ENCODE measurements at places on chromosomes 5 and 9.

DNA sequence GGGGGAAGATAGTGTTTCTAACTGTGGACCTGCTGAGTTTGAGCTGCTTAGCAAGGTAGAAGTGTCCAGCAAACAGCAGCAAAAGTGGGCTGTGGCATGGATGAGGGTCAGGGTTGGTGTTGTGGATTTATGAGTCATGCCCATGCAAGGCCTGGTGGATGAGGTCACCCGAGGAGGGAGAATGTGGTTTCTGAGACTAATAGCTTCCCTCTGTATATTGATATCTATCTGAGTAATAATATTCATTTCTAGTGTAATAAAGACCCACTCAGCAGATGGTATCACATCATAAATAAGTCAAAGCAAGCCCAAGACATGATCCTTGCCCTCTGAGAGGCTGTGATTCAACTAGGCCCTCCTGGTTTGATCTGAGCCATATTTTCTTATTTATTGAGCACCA lies 597.8 kb upstream of the CLINT1 start:
- DNase-seq = no peak

DNA sequence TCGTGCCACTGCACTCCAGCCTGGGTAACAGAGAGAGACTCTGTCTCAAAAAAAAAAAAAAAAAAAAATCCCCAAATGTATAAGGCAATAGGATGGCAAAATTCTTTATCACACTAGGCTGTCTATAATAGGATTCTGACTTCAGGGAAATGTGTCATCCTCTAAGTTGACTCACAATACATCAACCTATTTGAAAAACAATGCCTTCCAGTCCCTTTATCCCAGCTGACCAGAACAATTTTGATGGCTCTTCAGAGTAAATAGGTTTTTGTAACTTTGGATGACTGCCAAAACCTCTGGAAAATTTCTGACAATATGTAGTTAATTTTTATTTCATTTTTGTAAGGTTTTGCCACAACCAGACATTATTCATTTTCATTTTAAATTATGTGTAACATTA lies 184.1 kb downstream of the CCDC192 start:
- no peak for DNase-seq

DNA sequence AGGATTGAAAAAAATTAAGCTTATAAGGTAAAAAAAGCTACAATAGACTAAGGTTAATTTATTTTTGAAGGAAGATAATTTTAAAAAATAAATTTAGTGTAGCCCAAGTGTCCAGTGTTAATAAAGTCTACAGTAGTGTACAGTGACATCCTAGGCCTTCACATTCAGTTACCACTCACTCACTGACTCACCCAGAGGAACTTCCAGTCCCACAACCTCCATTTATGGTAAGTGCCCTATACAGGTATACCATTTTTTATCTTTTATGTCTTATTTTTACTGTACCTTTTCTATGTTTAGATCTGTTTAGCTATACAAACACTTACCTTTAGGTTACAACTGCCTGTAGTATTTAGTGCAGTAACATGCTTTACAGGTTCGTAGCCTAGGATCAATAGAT lies 79.8 kb upstream of the ZNF462 start:
- DNase-seq = no peak

DNA sequence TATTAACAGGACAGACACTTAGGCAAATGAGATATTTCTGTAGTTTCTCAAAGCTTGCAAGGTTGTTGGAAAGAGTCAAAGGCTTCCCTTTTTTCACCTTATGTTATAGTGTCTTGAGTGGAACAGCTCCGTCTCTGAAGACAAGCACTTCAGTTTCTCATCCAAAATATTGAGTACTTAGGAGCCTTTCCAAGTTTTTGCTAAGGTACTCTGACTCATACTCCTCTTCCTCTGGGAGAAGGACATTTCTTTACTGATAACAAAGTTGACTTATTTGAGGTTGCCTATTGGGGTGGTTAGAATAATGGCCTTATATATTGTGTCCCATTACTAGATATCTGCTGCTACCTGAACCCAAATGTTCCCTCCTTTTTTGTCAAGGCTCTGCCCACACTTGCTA lies 869.6 kb downstream of the MAT2B start:
- DNase-seq = no peak

DNA sequence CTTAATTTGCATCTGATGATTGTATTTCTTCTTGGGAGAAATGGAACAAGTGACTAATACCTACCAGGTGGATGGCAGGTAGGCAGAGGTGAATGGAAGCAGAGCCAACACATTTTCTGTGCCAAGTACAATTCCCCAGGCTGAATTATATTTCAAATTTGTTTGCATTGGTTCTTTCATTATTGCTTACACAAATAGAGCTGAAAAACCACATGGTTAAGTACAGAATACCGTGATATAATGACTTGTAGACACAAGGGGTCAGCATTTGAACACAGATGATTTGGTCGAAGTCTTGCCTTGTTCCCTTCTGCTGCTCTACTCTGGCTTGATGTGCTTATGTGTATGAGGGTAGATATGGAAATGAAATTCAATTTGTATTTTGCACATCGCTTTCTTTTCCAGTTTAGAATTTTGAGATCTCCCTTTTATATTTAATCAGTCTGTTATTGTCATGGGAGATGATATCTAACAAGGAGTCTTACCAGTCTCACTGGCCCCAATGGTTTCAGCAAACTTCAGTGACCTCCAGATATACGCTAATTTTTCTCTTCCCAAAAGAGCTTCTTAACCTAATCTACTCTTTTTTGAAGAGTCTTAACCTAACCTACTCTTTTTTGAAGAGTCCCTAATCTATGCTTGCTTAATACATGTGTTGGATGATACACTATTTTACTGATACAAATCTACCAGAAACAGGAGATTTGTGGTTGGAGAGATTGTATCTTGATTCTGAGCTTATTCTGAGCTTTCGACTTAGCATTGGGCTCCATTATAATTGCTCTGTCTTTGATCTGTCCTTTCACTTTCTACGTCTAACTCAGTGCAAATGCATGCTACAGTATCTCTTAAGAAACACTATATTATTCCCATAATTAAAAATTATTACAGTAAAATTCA lies 88.1 kb downstream of the PCSK1 start:
- DNase-seq = no peak

DNA sequence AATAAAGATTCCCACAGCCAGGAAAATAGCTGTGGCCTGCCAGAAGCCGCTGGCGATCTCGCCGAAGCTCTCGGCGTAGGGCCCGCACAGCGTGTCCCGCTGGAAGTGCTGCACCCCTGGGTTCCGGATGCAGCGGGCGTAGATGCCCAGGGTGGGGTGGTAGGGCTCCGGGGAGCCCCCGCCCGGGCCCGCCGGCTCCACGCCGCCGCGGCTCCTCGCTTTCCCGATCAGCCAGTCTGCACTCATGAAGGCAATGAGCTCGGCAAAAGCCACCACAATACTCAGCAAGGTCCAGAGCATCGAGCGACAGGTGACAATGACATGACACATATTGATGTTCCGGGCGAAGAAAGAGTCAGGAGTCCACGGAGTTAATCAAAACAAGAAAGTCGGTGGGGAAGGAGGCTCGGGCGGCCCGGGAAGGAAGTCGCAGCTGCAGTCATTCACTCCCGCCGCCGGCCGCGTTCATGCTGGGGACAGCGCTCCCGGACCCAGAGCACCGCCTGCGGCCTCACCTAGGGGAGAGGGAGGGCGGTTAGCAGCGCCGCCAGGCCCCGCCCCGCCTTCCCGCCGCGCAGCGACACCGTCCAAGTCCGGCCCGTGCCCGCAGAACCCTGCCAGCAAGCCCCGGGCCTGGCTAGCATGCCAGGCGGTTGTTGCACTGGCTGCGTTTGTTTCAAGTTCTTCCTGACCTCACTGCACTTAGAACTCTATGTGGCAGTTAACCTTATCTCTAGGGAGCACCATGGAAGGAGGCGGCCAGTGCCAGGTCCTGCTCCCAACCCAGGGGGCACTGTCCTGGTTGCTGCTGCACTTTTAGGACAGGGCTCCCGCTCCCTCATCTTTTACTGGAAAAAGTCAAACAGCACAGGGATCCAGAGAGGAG lies 138.4 kb downstream of the LHFPL2 start:
- DNase-seq = peak; percentile 8

DNA sequence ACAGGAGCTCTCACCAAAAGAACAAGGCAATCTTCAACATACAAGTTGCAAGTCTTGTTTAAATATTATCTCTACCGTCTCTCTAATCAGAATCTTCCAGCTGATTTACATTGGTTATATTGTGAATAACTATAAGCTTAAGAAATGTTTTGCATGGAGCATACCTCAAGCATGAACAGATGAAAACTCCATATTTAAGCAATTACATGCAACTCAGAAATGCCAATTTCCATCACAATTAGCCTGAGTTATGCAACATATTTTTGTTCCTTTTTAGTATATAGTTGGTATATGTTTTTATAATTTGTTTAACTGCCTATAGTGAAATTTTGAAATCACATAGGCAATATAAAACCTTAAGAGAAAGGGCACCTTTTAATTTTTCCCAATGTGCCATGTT lies 142.5 kb downstream of the DENND1A start:
- DNase-seq = no peak

DNA sequence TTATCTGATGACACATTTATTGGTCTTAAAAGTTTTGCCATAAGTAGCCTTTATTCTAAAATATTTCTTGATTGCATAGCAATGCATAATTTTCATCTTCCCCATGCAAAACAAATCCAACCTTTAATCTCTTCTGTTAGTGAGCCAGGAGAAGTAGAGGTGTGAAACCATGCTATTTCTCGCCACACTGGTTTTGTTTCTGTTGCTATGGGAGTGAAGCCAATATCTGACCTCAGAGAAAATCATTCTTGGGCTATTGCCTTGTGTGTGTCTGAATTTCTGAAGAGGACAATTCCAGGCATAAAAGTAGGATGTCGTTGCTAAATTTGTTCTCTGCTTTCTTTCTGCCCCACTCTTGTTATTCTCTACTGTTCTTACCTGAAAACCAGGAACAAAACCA lies 183.6 kb downstream of the PTTG1 start:
- DNase-seq = no peak

DNA sequence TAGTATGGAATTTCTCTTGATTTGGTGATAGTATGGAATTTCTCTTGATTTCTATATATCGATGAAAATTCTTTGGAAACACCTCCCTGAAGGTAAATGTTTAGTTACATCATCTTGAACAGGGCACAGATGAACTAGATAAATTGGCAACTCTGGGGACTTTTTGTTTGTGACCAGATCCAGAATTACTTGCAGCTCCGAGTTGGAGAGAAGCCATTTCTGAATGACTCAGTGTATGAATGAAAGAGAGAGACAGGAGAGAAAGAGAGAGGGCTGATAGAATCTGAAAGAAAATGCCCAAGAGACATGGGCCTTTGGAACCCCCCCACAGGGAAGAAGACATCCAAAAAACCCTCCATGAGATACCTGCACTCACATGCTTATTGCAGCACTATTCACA lies 14.1 kb downstream of the TNFSF15 start:
- no peak for DNase-seq

- DNase-seq = no peak
Observed at GRCh38 chr9:82242285-82242963, 253.9 kb downstream of the SPATA31D1 start.

GRCh38 chr9:131732636-131733289 lies 7.1 kb downstream of the RAPGEF1 start:
- no peak for DNase-seq

DNA sequence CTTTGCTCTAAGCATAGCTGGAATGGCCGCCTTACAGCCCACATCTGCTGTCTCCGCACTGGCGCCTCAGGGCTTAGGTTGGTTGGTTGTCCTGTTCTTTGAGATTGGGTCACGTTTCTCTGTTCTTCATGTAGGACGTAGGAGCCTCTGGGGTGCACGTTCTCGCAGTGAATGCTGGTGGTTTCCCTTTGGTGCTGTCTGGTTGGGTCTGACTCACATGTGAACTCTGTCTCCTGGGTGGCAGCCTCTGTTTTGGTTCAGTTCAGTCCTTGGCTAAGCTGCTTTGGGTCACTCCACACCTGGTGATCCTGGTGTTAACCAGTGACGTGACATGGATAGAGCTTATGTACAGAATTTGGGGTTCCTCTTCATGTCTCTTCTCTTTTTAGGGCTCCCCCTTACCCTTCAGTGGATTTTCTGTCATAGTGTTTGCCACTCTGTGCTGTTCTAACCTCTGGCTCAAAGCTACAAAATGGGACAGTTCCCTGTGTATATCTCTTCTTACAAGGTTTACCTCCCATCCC lies 12.6 kb upstream of the LPCAT1 start:
- DNase-seq = peak; percentile 58

DNA sequence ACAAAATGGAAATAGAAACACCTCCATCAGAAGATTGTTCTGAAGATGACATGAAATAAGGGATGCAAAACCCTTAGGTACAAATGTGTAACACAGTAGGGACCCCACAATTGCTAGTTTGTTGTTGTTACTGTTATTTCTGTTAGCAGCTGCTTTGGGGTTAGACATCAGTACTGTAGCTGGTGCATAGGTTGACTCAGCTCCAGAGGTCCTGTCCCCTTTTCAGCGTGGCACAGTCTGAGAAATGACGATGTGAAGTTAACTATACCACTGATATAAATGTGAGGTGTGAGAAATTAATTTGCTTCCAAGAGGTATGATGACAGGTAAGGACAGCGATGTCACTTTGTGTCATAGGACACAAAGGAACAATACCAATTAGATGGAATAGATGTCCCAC lies 384.6 kb upstream of the KLF4 start:
- no peak for DNase-seq

- DNase-seq = no peak
Observed at GRCh38 chr9:109062543-109062942, 49.2 kb upstream of the CTNNAL1 start.

DNA sequence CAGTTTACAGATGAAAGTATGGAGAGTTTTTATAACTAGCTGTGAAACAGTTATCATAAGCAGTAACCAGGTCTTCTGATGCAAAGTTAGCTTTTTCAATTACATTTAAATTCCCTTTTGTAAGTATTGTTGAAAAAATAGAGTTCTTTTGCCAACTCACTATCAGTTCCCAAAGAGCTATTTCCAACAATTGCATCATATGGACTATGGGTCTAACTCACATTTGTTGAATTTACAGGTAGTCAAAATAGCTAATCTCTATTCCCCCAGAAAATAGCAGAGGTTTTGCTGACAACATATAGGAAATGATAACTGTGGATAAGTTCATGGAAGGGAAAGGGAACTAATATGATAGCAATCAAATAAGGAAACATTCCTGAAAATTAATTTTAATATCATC lies 1.4 kb downstream of the SPINK1 start:
- DNase-seq = no peak

DNA sequence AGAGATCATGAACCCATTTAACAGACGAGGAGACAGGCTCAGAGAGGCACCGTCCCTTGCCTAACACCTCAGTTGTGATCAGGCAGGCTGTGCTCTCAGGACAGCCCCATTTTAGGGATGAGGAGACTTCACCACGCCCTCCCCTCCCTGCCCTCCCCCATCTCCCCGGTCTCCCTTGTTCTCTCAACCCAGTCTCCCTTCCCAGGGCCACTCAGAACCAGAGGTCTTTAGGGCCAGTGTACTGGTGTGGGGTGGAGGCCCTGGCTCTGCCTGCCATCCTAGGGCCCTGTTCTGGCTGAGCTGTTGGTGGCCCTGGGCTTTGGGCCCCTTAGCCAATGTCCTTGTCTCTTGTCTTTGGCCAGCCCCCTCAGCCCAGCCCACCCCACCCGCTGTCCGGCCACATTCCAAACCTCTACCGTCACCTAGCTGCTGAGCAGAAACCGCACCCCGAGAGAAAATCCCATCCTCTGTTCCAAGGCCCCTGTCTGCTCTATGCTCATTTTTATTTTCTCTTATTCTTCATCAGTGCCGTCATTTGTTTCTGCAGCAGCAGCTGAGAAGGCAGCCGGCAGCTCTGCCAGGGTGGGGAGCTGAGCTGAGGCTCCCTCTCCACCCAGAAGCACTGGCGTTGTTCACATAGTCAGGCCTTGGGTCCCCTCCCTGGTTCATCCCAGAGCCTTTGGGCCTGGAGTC lies 33.9 kb downstream of the OLFML2A start:
- no peak for DNase-seq
